ENCODE measurements at places on chromosomes 1 and 21. TPM values are rescaled to one million over a fixed set of nuclear protein-coding genes. Genes with fewer than 3 reads are reported as not detected.

DNA sequence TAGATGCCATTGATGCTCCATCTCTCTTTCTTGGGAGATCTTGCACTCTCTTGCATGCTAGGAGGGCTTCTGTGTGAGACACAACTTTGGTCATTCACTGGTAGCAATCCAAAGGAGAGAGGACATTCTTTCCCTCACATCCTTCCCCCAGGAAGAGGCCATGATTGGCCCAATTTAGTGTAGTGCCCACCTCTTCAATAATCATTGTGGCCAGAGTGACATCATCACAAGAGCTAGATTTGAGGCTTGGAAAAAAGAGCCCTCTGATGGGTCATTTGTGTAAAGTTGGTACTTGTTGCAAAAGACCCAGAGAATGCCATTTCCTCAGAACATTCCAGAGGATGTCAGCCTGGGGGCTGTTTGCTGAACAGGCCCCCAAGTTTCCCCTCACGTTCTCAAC lies 30.2 kb downstream of the S100A6 start:
- H3K36me3 ChIP-seq = no peaks in the 10 kb centered on the region
- peaks cover 25% of the 10 kb centered on the region for H3K4me1 ChIP-seq
- H3K27ac ChIP-seq = no peak overlapping the region
- H3K27me3 ChIP-seq = no peaks in the 10 kb centered on the region
- no peak for DNase-seq

GRCh38 chr1:81894867-81895266 lies 94.1 kb downstream of the ADGRL2 start:
- peaks cover 53% of the 10 kb centered on the region for H3K4me1 ChIP-seq
- no peaks in the 10 kb centered on the region for H3K27me3 ChIP-seq
- no peaks in the 10 kb centered on the region for H3K36me3 ChIP-seq
- no peak overlapping the region for H3K4me3 ChIP-seq
- no peak overlapping the region for H3K27ac ChIP-seq

- H3K27ac ChIP-seq = no peak overlapping the region
- no peaks in the 10 kb centered on the region for H3K36me3 ChIP-seq
- no peak for DNase-seq
- peaks cover 64% of the 10 kb centered on the region for H3K27me3 ChIP-seq
- H3K4me1 ChIP-seq = no peaks in the 10 kb centered on the region
Observed at GRCh38 chr21:34989337-34990151, 59.6 kb downstream of the RUNX1 start.

DNA sequence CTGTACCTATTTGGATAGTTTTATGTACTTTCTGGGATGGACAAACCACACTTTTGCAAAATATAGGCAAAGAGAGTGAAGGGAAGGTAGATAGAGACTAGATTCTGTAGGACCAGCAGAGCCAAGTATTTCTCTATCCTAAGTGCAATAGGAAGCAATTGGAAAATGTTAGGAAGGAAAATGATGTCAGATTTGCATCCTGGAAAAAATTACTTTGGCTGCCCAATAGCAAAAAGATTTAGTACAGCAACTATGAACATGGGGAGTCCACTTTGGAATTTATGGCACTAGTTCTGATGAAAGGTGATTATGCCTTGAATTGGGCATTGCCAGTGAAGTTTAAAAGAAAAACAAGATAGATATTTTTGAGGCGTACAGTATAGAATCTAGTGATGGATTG lies 50.7 kb upstream of the CACYBP start:
- H3K27ac ChIP-seq = no peak overlapping the region
- H3K4me3 ChIP-seq = no peak overlapping the region
- no peak for DNase-seq
- H3K27me3 ChIP-seq = no peaks in the 10 kb centered on the region
- no peaks in the 10 kb centered on the region for H3K36me3 ChIP-seq

DNA sequence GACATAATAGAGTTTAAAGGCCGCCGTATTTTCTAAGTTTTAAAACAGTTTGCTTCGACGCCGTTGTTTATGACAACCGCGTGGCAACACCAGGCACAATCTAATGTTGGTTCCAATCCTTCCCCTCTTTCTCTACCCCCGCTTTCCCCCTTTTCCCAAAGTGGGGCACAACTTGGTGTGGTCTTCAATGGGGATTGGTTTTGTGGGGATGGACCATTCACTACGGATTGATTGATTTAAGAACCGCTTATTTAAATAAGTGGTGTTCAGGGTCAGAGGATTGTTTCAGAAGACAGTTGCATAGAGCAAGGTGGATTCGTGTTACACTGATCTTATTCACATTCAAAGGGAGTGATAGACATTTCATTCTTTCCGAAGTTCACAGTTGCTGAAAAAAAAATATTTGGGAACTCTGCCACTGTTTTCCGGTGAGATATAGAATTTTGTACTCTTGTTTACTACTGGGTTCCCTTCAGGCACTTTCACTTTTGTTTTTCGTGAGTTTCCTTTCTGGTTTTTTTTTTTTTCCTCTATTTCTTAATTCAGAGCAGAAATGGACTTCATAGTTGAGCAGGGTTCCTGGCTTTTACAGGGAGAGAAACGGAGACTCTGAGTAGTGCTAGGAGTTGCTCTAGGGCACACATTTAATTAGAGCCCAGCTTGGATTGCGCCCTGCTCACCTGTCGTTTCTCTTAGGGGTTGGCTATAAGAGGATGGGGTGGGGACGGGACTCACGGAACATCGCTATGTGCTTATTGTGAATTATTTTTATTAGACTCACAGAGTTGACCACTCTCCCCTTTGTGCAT lies 79.6 kb upstream of the AK4 start:
- no peak for DNase-seq
- H3K27me3 ChIP-seq = no peaks in the 10 kb centered on the region
- peak overlapping the region; percentile 82 for H3K4me3 ChIP-seq

DNA sequence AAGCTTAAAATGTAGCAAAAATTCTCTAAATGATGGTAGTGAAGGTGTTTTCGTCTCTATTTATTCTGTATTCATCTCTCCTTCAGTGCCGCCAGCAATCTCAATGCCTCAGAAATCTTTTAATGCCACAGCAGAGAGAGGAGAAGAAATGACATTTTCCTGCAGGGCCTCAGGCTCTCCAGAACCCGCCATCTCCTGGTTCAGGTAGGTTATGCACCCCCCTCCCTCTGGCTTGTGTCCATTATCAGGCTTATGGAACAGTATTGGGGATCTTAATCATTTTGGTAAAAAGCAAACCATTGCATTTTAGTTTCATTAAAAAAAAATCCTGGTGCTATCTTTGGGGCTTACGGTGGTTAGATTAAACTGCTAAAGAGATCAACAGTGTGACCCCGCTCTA lies 326.1 kb downstream of the NCAM2 start:
- H3K36me3 ChIP-seq = no peaks in the 10 kb centered on the region
- no peak for DNase-seq
- no peaks in the 10 kb centered on the region for H3K27me3 ChIP-seq

GRCh38 chr1:41919764-41920397 lies 1.2 kb upstream of the HIVEP3 start:
- H3K4me1 ChIP-seq = peaks cover 52% of the 10 kb centered on the region
- H3K27ac ChIP-seq = peak overlapping the region; percentile 81
- peaks cover 4% of the 10 kb centered on the region for H3K36me3 ChIP-seq
- peak overlapping the region; percentile 76 for H3K4me3 ChIP-seq
- no peaks in the 10 kb centered on the region for H3K27me3 ChIP-seq
- peak; percentile 55 for DNase-seq

GRCh38 chr1:39526466-39527189 lies 35.2 kb downstream of the BMP8A start:
- H3K4me1 ChIP-seq = no peaks in the 10 kb centered on the region
- no peak overlapping the region for H3K4me3 ChIP-seq
- DNase-seq = no peak
- no peaks in the 10 kb centered on the region for H3K27me3 ChIP-seq
- H3K27ac ChIP-seq = no peak overlapping the region

DNA sequence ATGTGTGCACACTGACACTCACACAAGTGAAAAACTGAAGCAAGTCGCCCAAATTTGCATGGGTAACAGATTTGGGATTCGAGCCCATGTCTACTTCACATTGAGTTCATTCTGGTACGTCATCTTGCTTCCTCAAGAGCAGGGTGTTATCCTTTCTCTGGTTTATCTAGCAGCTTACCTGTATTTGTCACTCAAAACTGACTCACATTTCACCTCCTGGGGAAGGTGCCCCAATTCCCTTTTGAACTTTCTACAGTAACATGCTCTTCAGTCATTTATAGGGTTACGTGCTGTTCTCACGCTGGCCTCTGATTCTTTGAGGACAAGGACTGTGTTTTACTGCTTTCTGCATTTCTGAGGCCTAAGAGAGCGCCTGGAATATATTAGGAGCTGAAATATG lies 162.8 kb downstream of the PDE4B start:
- no peaks in the 10 kb centered on the region for H3K27me3 ChIP-seq
- H3K4me3 ChIP-seq = no peak overlapping the region
- no peaks in the 10 kb centered on the region for H3K4me1 ChIP-seq
- no peak overlapping the region for H3K27ac ChIP-seq
- no peaks in the 10 kb centered on the region for H3K36me3 ChIP-seq

DNA sequence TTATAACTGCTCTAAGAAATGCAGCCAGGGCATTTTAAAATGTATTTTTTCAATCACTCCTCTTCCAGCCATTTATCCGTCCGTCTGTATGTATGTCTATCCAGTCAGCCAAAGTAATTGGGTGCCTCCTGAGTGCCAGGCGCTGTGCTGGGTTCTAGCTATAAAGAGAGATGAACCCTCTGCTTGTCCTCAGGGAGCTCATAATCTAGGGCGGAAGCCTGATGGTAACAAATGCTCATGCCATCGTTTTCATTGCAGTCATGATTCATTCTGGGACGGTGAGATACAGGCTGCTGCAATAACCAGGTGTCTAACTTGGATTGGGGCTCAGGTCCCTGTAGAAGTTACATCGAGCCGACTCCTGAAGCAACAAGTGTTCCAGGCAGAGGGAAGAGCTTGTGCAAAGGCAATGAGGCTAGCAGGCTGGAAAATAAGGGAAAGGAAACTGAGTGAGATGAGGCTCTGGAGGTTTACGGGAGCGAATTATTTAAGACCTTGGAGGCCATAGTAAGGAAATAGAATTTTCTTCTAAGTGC lies 11.6 kb downstream of the IFI6 start:
- peak overlapping the region; percentile 97 for H3K27ac ChIP-seq
- no peak for DNase-seq
- peak overlapping the region; percentile 70 for H3K4me3 ChIP-seq
- peaks cover 77% of the 10 kb centered on the region for H3K4me1 ChIP-seq
- H3K36me3 ChIP-seq = peaks cover under 1% of the 10 kb centered on the region

GRCh38 chr1:210681158-210681557 lies 352.5 kb downstream of the HHAT start:
- no peaks in the 10 kb centered on the region for H3K27me3 ChIP-seq
- no peaks in the 10 kb centered on the region for H3K4me1 ChIP-seq
- H3K27ac ChIP-seq = no peak overlapping the region
- DNase-seq = no peak

DNA sequence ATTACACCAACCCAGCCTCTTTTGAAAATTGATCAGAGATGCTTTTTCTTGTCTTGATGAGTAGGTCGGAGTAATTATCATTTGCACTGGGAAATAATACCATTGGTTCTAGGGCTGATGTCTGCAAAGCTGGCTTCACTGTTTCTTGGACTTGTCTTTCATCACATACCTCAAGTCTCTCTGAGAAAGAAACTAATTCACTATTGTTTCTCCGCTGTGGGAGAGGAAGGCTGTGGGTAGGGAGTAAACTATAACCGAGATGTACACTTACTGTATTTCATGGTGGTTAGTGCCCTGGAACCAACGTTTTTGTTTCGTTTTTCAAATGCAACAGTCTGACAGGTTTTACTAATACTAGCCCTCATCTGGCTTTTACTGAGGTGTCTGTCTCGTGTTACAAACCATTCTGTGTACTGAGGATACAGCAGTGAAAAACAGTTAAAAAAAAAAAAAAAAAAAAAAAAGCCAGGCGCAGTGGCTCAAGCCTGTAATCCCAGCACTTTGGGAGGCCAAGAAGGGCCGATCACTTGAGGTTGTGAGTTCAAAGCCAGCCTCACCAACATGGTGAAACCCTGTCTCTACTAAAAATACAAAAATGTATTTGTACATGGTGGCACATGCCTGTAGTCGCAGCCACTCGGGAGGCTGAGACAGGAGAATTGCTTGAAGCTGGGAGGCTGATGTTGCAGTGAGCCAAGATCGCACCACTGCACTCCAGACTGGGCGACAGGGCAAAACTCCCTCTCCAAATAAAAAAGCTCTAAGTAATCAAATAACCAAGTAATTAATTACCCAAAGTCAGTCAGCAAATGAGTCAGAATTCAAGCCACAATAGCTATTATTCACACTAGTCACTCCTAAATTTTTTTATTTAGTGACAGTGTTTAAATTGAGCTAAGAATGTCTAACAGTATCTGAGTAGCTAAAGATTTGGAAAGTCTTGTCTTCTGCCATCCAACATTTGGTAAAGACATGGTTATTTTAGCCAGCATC lies 23.3 kb downstream of the TOMM20 start:
- H3K36me3 ChIP-seq = peaks cover 19% of the 10 kb centered on the region
- no peaks in the 10 kb centered on the region for H3K27me3 ChIP-seq
- DNase-seq = no peak
- H3K27ac ChIP-seq = no peak overlapping the region
- no peak overlapping the region for H3K4me3 ChIP-seq

- no peak overlapping the region for H3K27ac ChIP-seq
- H3K4me3 ChIP-seq = no peak overlapping the region
- no peaks in the 10 kb centered on the region for H3K27me3 ChIP-seq
- H3K36me3 ChIP-seq = no peaks in the 10 kb centered on the region
Observed at GRCh38 chr1:115461526-115461925, 123.5 kb upstream of the NGF start.

DNA sequence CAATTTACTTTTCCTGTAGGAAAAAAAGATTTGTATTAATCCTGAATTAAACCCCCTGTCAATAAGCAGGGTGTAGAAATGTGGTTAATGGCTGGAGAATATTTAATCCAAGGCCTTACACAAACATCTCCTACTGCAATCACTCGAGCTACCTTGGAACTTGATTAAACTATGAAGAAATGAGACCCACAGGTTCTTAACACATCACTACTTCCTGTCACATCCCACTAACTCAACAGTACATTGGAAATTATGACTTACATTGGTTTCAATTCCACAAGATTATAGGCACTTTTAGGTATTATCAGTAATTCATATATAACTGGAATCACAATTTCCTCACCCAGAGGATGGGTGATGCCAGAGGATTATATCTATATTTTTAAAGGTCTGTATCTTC lies 480.3 kb downstream of the MRPL39 start:
- H3K27ac ChIP-seq = no peak overlapping the region
- no peaks in the 10 kb centered on the region for H3K27me3 ChIP-seq
- no peaks in the 10 kb centered on the region for H3K36me3 ChIP-seq
- no peaks in the 10 kb centered on the region for H3K4me1 ChIP-seq
- DNase-seq = no peak

GRCh38 chr1:204455063-204455830 lies 39.4 kb downstream of the PIK3C2B start:
- no peak overlapping the region for H3K4me3 ChIP-seq
- H3K4me1 ChIP-seq = peaks cover 85% of the 10 kb centered on the region
- H3K27me3 ChIP-seq = no peaks in the 10 kb centered on the region
- peak overlapping the region; percentile 92 for H3K27ac ChIP-seq
- H3K36me3 ChIP-seq = peaks cover 68% of the 10 kb centered on the region

Gene SPRR2G
- not detected for total RNA-seq

Gene NR5A2
- 1.3 TPM for total RNA-seq

Gene PCBP3
- total RNA-seq = 2.9 TPM

Gene BMP8A
- total RNA-seq = 0.16 TPM

Gene GPBP1L1
- total RNA-seq = 80.7 TPM

Gene NPR1
- total RNA-seq = 10.4 TPM

Gene CRP
- not detected for total RNA-seq

Gene CLCA1
- total RNA-seq = 0.05 TPM

Gene NUF2
- 1.0 TPM for total RNA-seq

Gene VASH2
- total RNA-seq = 1.2 TPM

Gene PADI2
- 0.49 TPM for total RNA-seq
